ENCODE measurements at places on chromosomes 4 and X.
A peak's percentile ranks its signal among the peaks of the same experiment; 100 is the strongest.

DNA sequence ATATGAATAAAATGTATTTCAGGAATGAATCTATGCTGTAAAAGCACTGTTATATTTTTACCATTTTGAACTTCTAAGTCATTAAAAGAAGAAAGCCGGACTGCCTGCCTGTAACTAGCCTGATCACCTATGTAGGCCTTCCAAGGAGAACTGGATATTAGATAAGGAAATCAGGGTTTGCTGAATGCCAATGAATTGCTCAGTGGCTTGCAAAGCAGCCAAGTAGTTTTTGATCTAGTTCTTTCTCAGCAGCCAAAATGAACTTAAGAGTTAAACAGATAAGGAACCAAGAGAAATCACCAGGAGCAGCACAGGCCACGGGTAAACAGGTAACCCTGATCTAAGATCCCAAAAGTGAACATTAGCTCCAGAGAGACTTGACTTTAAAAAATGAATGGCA is 3.3 kb downstream of the ANXA5 start:
- no peak for DNase-seq

DNA sequence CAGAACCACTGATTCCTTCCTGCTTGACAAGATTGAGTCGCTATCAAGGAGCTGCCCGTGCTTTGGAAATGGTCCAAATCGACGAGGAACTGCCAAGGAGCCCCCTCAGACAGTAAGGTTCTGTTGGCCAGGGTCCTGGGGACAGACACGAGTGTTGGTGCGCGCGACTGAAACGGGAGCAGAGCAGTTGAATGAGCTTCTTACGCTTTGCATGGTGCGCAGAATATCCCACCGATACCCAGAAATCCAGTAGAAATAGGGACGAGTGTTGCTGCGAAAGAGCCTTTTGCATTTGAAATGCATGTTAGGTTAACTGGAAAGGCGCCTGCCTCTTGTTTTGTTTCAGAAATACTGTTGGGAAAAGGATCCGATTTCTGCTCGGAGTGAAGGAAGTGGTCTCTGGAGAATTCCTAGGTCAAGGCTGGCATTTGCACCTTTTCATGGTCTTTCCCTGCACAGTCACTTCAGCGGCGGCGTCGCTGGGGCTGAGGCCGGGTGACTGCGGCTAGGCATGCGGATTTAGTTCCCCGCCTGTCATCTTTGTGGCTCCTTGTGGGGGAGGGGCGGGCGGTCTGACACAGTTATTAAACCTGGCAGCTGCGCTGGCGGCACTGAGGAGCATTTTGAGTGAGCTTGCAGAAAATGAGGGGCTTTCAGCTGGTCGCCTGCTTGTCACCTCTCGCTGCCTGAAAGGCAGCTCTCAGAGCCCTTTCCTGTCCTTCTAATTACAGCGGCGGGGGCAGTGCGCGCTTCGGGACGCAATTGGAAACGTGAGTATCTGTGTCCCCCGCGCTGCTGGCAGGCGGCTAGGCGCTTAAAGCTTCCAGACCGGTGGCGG is 51.5 kb upstream of the TRIM2 start:
- DNase-seq, result peak; percentile 68

- no peak for DNase-seq
These were observed 333.9 kb downstream of the PDHA2 start for GRCh38 chr4:96173756-96174155.

DNA sequence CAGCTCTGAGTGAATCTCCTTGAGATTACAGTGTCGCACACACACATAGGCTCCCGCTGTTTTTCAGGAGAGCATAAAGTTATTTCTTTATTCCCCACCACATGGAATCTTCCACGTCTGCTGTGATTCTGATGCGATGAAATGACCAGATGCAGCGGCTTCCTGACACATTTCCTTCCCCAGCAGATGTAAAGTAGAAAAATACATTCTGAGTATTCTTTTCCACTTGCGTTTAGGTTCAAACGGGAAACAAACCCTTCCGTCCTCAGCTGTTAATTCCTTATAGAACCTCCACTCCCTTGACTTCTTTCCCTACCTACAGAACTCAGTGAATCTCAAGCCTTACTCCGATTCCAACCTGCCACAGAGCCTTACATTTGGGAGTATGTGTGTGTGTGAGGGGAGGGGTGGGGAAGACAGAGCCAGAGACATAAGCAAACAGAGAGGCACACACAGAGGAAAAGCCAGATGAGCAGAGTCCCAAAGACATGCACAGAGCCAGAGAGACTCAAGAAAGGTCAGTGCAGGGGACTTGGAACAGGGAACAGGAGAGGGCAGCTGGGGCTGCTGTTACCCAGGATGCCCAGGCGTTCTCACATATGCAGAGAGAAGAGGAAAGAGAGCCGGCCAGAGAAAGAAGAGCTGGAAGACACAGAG is 47.3 kb downstream of the SETD7 start:
- no peak for DNase-seq

DNA sequence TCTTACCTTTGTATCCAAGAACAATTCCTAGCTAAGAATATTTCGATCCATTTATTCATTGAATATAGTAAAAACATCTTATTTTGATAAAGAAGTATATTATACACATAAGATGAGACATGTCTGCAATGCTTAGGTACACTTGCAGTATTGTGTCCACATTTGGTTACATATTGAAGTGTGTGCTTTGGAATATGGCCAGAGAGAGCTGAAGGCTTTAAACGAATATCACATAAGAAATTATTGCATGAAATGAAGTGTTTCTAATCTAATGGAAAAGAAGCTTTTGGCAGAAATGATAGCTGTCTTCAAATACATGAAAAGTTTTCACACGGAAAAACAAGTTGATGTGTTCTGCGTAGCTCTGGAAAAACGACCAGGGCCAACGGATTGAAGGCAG is 516.1 kb upstream of the ZFP42 start:
- no peak for DNase-seq

- DNase-seq, result no peak
These were observed 29.3 kb downstream of the PIGG start for GRCh38 chr4:528296-528695.

- no peak for DNase-seq
These were observed 129.7 kb downstream of the HS3ST1 start for GRCh38 chr4:11299016-11299415.

- no peak for DNase-seq
These were observed 27.2 kb downstream of the TAPT1 start for GRCh38 chr4:16199093-16199492.

Measured in dorsolateral prefrontal cortex (tissue), 122 donors.